EL (cell line): ENCODE measurements at places on chromosomes 11 and 22.

GRCh38 chr11:121221496-121222200, 70.9 kb upstream of the SC5D start:
- DNase-seq = no peak

GRCh38 chr11:125165111-125165842, 726 bp downstream of the PKNOX2 start:
- peak; percentile 41 for DNase-seq

DNA sequence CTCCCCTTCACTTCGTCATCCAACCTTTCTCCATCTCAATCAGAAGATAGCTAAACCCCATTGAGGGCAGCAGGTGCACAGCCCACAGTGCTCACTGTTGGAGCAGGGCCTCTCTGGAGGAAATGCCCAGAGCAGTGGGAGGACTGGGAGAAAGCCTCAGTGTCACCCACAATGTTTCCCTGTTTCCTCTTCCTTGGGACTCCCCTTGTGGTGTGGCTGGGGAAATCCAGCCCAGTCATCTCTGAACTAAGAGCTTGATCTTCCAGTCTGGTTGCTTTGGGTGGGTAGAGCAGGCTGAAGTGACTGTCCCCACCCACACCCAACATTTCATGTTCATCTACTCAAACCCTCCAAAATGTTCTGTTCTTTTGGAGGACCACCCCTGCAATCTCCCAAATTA, 29.8 kb upstream of the EED start:
- no peak for DNase-seq

- DNase-seq = peak; percentile 68
These were observed 8.1 kb downstream of the EHD1 start for GRCh38 chr11:64870176-64870892.

GRCh38 chr11:18419040-18419439, 6.9 kb downstream of the LDHC start:
- DNase-seq = no peak

GRCh38 chr11:96139691-96140090, 203.3 kb downstream of the MAML2 start:
- no peak for DNase-seq

GRCh38 chr11:32216749-32217148, 125.9 kb downstream of the RCN1 start:
- no peak for DNase-seq

DNA sequence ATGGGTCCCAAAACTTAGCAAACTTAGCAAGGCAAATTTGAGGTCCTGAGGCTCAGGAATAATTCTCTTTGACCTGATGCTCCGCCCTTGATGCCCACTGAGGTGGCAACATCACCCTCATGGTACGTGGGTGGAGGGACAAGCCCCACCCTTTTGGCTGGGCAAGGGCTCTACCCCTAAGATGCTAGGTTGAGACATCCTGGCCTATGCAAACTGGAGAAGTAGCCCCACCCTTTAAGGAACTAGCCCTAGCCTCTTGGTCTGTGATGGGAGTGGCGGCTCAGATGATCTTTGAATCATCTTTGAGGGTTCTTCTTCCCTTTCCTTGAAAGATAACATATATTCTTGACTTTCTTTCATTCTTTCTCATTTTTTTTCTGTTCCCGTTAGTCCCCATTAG, 32.9 kb downstream of the CABIN1 start:
- no peak for DNase-seq

GRCh38 chr11:2709429-2709828, 9.6 kb upstream of the KCNQ1OT1 start:
- peak; percentile 31 for DNase-seq

- no peak for DNase-seq
These were observed 36.9 kb upstream of the KCNQ1OT1 start for GRCh38 chr11:2736577-2737225.

GRCh38 chr22:28904211-28904896, 21.0 kb downstream of the ZNRF3 start:
- DNase-seq = peak; percentile 53

- no peak for DNase-seq
These were observed 62.2 kb downstream of the FAM181B start for GRCh38 chr11:82671451-82671850.

DNA sequence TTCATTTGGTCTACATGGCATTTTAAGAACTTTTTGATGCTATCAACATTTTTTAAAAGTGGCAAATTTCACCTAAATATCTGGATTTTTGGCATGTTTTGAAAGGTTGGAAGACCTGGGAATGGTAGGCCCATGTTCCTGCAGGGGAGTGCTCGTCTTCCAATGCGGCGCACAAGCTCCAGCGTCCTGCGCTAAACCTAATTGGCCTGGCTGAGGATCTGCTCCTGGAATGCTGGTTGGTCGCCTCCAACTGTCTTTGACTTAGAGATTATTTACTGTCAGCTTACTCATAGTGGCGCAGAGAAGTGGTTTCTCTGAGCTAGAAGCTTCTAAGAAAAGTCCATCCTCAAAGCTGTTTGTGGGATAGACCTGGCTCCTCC, 626 bp upstream of the LIMK2 start:
- DNase-seq = no peak

DNA sequence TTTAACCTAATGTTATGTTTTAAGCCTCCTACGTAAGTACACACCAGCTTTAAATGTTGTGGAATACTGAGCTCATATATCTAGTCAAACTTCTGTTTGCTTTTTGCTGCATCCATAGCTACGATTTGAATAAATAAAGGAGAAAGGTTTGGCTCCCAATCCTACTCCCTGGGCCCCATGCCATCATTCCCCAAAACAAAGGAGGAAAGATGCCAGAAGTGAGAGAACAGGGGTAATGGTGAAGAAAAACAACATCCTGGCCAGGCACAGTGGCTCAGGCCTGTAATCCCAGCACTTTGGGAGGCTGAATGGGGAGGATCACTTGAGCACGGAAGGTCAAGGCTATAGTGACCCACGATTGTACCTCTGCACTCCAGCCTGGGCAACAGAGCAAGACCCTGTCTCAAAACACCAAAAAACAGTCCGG, 26.5 kb downstream of the SCGB1A1 start:
- no peak for DNase-seq

DNA sequence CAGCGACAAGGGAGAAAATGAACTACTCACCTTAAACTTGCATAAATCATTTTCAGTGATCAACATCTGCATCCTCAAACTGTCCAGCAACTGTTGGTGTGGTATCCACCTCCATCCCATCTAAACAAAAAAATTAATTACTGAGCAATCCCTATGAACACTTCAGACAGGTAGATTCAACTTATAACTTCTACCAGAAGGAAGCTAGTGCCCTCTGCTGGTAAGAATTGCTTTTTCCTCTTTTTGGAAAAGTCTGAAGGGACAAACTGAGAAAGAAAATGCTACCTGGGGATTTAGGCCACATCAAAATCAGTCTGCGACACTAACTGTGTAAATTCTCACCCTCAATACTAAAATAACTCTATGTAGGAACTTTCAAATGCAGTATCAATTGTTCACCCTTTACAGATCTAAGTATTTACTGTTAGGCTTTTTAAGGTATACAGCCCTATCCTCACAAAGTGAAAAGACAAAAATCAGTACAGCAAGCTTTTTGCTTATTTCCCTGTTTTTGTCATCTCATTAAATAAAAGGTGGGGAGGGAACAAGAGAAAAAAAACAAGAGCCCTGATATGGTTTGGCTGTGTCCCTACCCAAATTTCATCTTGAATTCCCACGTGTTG, 17.9 kb downstream of the CLNS1A start:
- peak; percentile 54 for DNase-seq

DNA sequence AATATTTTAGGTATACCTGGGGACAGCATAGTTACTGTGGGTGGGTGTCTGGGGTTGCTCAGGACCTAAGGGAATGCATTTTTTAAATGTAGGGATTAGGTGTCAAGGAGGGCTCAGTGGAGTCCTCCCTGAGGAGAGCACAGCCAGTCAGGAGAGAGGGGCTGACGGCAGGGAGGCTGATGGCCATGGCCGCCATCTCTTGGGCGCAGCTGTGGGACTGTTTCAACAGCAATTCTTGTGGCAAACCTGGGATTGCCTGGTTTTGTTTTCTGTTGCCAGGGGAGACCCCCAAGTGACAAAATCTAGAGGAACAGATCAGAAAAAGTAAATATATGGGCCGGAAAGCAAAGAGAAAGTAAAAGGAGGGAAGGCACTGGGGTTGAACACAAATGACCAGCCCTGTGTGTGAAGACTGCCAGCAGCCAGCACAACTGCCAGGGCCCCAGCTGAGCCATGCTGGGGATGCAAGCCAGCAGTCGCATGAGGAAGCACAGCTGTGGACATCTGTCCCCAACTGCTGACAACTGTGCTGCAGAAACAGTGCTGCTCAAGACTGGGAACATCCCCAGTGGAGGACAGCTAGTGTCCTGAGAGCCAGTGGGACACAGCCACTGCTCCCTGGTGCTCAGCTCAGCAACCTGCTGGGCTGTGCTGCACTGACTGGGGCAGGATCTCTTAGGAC, 10.5 kb downstream of the MIF start:
- DNase-seq = no peak

DNA sequence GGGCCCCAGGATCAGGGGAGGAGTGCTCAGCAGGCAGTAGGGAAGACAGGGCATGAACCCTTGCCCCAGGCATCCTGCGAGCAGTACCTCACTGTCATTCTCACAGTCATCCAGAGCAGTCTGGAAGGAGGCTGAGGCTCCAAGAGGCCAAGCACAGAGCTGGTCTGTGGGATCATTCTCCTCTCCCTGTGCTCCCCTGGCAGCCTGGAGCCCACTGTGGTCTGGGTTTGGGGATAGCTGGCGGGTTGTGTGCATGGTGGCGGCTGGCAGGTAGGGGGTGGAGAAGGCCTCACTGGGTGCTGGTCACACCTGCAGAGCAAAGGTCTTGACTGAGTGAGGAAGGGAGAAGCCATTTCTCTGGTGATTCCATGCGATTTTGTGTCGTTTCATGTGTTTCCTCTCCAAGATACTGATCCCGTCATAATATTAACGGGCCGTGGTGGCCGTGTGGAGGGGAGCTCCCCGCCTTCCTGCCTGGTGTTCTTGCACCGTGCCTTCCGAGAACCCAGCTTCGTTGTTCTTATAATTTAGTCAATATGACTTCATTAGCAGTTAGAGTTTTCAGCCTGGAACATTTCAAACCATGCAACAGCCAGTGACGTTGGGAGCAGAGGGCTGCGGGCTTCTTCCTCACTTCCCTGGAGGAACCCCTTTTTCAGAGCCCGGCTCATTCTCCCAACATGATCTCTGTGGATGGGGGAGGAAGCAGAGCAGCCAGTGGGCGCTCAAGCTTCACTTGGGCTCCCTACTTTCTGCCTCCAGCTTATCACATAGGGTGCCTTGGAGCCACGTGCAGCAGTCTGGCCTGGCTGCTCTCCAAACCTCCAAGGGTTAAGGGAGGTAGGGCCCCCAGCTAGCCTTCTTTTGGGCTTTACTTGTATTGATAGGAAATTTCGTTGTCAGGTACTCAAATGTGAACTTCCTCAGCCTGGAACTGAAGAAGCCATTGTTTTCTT, 20.8 kb upstream of the ADORA2A start:
- DNase-seq = no peak

GRCh38 chr11:11543656-11544055, 78.1 kb downstream of the GALNT18 start:
- no peak for DNase-seq

- no peak for DNase-seq
These were observed 32.8 kb downstream of the MS4A2 start for GRCh38 chr11:60121264-60121663.

DNA sequence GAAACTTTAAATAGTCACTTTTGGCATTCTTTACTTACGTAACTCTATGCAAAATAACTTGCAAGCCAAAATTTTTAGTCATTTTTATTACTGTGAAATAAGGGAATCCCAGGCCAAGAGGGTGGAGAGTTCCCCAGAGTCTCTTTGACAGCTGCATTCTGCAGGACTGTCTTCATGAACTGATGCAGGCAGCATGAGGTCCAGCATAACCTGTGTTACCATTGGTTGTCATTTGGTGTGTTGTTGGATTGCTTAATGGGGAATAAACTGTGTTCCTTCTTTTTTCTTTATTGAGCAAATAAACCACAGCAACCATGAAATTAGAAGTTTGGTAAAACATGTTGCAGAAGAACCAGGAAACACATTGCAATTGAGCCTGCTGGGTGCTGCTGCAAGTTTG, 24.6 kb downstream of the MMP27 start:
- peak; percentile 37 for DNase-seq

DNA sequence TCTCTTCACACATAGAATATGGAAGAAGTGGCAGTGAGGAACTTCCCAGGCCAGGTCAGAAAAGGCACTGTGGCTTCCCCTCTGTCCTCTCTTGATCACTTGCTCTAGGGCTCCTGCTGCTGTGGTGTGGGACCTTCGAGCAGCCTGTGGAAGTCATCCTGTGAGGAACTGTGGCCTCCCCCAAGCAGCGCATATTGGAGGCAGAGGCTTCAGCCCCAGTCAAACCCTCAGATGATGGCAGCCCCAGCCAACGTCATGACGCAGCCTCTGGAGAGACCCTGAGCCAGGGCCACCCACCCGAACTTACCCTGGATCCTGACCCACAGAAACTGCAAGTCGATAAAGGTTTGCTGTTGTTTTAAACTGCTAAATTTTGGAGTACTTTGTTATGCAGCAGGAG, 444.9 kb downstream of the TBC1D22A start:
- DNase-seq = no peak

- peak; percentile 72 for DNase-seq
These were observed 580 bp downstream of the ILK start for GRCh38 chr11:6604081-6604626.

DNA sequence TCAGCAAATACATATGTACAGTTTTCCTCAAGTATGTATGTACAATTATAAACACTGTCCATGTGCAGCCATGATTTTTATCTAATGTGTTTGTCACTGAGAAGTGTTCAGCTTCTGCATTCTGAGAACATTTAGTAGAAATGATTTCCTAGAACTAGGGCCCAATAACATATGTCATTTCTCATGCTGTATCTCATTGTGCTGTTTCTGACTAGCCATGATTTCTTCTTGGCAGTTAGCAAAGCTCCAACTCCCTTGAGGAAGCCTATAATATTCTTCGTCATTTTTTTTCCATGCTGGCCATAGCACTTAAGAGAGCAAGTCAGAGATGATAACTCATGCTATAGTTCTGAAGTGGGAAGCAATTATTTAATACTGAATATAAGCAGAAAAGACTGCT, 187.8 kb downstream of the DDX10 start:
- no peak for DNase-seq

DNA sequence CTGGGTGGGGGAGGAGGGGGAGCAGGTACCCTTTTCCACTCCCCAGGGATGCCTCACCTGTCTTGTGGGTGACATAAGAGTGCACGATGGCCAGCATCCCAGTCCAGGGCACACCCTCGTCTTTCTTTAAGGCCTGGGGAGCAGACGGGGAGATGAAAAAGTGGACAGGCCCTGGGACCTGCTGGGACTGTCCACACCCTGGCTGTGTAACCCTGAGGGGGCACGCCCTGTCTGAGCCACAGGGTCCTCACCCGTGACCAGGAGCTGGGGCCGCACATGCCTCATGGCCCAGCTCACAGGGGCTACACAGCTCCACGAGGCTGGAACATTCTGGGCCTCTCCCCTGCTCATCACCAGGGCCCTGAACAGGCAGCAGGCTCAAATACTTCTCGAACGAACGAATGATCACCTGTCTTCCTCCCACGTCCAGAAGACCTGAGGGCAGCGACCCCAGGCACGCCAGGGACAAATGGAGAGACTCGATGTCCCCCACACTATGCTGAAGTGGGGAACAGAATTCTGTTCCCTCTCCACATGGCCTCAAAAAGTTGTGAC, 123.9 kb downstream of the PHF21B start:
- DNase-seq = no peak
